GM13976 (cell line): ENCODE measurements at places on chromosomes 2 and 18.

GRCh38 chr18:11574545-11574944, 34.9 kb upstream of the SLC35G4 start:
- DNase-seq, result no peak

GRCh38 chr2:228675646-228676045, 494.2 kb upstream of the SPHKAP start:
- no peak for DNase-seq

- DNase-seq, result no peak
These were observed 258.8 kb downstream of the SLC8A1 start for GRCh38 chr2:40192864-40193669.

DNA sequence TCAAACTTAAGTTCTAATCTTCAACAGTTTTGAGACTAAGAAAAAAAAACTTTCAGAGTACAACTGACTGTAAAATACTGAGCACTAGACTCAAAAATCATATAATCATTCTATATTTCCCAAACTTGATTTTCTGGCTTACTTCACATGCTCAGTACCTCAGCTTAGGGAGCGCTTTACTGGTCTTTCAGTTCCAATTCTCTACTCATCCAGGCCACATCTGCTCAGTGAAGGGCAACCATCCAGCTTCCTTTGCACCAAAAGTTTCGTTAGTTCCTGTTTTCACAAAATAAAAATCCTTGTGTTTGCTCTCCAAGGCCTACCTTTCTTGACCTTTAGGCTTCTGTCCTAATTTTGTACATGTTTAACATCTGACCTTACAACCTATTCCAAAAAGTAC, 287.6 kb upstream of the LRRTM1 start:
- DNase-seq, result no peak

DNA sequence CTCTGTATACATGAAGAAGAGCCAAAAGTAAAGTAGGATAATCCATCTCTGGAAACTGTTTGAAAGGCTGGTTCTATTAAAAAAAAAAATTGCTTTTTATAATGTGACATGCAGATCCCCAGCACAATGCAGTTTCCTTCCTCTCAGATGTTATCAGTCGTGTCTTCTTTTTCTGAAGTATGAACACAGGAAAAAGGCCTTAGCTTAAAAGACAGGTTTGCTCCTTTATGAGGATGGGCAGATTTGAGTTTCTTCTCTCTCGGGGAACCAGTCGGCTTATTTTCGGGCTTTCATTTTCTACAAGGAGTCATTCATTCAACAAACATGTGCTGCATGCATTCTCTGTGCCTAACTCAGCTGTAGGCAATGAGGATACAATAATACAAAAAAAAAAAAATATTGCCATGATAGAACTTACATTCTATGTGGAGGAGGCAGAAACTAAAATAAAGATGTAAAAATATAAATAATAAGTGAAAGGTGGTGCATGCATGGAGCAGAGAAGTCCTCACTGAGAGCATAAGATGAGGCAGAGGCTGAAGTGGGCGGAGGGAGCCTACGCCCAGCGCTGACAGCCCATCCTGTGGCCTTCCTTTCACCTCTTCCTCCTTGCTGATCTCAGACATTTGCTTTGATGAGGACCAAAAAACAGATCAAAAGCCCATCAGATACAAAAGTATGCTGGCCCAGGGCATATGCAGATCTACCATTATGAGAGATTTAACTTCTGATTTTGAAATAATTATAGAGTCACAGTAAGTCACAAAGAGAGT, at the start of gene CD226:
Gene CD226 (minus strand): TSS at position 513 of the 773 bp plus-strand sequence. CDS start 467 bp downstream, at position 46.
- DNase-seq, result no peak

DNA sequence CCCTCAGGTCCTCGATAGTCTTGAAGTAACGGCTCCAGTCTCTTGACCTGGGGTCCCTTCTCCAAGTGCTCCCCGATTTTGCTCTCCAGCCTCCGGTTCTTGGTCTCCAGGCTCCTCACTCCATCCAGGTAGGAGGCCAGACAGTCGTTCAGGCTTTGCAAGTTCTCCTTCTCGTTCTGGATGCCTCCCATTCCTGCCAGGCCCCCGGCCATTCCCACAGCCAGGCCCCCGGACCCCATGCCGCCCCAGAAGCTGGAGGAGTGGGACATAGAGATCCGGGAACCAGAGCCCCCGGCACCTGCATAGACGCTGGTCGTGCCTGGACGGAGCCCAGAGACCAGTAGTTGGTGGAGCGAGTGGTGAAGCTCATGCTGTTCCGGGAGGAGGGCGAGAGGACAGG, 29.0 kb upstream of the RAB31 start:
- no peak for DNase-seq

DNA sequence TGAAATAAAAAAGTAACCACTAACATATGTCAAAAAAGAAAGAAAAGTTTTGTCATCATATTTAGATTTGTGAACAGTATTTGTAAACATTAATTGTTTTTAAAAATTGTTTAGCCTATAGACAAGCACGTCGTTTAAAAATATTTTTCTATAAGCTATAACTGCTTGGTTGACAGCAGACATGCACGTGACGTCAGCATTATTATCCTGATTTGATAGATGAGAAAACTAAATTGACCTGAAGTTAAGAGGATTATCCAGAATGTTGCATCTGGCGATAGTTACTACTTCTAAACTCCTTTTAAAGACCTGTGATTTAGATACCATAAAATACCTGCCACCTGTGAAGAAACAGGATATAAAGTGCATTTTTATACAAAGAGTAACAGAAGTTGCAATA, 156.9 kb upstream of the BARD1 start:
- no peak for DNase-seq

- no peak for DNase-seq
These were observed 117.4 kb upstream of the CHRNA1 start for GRCh38 chr2:174881678-174882077.

- DNase-seq, result no peak
These were observed 610.5 kb upstream of the FANCL start for GRCh38 chr2:58851598-58851997.

GRCh38 chr2:86293612-86294011, 43.8 kb downstream of the REEP1 start:
- DNase-seq, result no peak

DNA sequence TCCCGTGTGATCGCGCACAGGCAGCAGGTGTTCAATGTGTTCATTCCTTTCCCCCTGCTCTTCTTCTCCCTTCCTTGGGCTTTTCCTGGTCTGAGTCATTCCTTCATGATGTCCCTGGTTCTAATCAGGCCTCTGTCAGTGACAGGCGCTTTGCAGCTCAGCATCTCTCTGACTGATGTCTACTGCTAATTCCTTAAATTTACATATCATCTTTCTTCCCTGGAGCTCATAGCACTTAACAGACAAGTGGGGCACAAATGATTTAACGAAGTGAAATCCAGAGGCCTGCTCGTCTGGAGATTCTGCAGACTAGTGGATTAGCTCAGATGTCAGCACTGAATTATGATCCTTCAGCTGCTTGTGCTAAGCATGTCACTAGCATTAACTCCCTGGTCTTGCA, 77.9 kb downstream of the NRP2 start:
- no peak for DNase-seq

DNA sequence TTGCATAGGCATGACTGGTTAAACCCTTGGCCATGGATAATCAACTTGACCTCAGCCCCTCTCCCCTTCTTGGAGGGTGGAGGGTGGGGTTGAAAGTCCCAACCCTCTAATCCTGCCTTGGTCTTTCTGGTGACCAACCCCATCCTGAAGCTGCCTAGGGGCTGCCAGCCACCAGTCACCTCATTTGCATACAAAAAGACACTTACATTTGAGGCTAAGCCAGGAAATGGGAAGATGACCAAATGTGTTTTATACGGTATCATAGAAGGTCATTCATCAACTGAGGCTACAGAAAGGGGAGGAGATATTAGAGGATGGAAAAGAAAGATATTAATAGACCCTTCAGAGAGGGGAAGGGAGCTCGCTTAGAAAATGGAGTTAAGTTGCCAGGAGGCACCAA, 96.8 kb downstream of the NCK2 start:
- DNase-seq, result no peak

DNA sequence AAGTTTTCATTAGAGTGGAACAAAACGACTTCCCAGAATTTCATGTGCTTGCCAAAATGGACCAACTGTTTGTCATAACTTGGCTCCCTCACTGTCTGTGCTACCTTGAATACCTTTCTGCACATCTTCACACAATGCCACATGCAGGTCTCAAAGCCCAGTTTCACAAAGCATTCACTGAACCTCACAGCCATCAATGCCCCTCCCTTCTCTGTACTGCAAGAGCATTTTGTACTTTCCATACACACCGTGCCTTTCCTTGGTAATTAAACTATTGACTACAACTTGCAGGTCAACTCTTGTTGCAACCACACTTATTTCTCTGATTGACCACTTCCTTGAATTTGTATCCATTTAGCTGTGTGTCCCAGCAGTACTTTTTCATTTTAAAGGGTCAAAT, 50.5 kb downstream of the PAX3 start:
- no peak for DNase-seq

- DNase-seq, result no peak
These were observed 43.0 kb upstream of the CTLA4 start for GRCh38 chr2:203824603-203825002.
